ENCODE measurements at places on chromosomes 7 and 10. TPM values are rescaled to one million over a fixed set of nuclear protein-coding genes. Genes with fewer than 3 reads are reported as not detected.

Gene DPYSL4
- polyA plus RNA-seq, result 7.4 TPM

DNA sequence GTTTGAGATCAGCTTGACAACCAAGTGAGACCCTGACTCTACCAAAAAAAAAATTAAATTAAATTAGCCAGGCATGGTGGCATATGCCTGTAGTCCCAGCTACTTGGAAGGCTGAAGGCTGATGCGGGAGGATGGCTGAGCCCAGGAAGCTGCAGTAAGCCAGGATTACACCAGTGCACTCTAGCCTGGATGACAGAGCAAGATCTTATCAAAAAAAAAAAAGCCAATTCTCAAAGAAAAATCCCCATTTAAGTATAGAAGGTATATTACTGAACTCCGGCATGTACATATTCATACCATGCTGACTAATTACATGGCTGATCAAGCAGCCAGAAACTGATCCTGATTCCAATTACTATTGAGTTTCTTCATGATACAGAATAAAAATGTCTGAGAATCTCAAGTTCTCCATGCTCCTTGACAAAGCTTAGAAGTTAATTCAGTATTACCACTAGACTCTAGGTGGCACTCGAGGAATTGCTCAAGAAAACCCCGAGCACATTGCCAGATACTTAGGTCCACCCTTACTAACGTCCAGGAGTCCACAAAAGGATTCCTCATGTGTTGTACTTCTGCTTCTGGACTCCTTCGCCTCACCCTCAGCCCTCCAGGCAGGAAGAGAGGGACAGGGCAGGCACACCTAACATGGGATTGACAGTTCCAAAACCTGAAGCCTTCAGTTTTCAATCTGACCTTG is 148.9 kb downstream of the PARD3 start:
- peak; percentile 83 for DNase-seq

- DNase-seq, result no peak
These were observed 135.8 kb downstream of the KCNMA1 start for GRCh38 chr10:77501846-77502261.

DNA sequence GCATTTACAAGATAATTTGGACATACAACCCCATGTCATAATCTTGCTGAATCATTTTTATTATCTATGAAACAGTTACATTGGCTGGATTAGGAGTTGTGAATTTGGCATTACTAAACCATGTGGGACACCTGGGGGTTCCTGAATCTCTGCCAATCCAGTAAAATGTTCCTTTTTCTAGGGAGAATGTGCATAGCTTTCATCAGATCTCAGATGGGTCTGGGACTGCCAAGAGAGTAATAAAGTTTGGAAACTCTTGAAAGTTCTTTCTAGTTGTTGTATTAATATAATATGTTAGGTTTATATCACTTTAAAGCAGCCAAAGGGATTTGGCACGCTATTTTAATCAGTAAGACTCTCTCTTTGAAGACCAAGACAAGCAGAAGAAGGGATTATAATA is 62.7 kb downstream of the SEMA3E start:
- DNase-seq, result no peak

DNA sequence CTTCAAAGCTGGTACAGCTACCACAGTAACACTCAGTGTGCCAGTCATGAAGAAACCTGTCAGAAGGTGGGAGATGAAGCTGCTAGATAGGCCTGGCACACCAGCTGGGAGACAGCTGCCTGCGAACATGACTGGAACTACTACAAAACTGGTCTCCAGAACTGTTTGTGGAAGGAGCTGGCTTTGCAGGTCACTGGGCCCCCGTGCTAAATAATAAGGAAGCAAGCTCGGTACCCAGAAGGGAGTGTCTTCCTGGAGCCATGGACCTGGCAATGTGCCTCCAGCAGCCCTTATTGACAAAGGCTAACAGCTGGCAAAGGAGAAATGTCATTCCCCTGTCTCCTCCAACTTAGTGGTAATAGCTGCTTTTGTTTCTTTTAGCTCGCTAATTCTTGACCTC is 1217.6 kb upstream of the LRRN3 start:
- no peak for DNase-seq
